ENCODE measurements at places on chromosomes 1 and 21. TPM values are rescaled to one million over a fixed set of nuclear protein-coding genes. Genes with fewer than 3 reads are reported as not detected.

TP73 gene
- not detected for total RNA-seq

FMOD gene
- 5.9 TPM for total RNA-seq

DNA sequence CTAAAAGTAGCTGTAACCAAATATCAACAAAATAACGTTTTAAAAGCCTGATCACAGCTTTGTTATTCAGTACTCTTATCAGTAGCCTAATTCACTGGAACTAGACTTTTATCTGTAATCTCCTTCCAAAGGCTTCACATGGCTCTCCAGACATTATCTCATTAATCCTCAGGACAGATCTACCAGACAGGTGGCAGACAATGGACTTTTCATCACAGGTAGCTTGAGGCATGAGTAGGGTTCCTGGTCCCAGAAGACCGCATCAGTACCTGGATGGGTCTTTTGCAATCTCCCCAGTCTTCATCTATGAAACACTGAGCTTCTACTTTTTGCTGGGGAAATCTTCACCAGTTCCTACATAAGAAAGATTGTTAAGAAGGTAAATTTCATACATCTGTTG lies 132.2 kb upstream of the FOXD3 start:
- DNase-seq, result no peak

GRCh38 chr1:167474191-167474641 lies 44.1 kb downstream of the CD247 start:
- no peak for DNase-seq

DNA sequence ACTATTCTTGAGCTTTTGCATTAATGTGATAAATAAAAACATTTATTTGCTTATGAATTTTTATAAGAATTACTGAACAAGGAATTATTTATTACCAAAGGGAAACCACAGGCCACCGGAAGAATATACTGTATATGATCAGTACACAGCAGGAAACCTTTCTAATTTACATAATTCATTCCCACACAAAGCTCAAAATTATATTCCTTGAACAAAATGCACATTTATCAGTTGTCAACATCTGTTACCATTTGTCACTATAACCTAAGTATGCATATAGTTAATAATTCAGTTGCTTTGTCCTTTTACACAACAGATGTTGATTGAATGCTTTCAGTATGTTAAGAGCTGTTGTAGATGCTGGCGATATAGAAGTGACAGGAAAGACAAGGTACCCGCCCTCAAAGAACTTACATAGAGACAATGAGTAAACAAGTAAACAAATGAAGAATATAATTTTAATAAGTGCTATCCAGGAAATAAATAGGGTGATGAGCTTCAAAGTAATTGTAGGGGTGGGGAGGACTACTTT lies 27.2 kb downstream of the VPS45 start:
- no peak for DNase-seq

DNA sequence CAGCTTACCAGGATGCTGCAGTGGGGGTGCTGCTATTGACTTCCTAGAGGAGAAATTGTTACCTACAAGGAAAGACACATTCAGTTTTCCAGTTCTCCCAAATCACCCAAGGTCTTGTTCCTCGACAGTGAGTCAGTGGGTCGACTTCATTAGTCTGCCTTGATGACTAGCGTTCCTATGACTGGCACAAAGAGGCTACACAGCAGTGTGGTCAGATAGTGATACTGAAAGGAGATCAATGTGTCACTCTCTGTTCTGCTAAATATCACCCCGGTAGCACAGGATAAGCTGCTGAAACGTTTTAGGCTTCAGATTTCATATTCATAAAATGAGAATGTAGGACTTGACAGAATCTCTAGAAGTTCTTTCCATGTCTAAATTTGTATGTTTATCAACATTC lies 357.4 kb downstream of the LMX1A start:
- no peak for DNase-seq

GRCh38 chr21:45341779-45342178 lies 54.1 kb upstream of the POFUT2 start:
- no peak for DNase-seq

RCAN1 gene
- 103 TPM for total RNA-seq

VAV3 gene
- total RNA-seq, result 0.72 TPM

DNA sequence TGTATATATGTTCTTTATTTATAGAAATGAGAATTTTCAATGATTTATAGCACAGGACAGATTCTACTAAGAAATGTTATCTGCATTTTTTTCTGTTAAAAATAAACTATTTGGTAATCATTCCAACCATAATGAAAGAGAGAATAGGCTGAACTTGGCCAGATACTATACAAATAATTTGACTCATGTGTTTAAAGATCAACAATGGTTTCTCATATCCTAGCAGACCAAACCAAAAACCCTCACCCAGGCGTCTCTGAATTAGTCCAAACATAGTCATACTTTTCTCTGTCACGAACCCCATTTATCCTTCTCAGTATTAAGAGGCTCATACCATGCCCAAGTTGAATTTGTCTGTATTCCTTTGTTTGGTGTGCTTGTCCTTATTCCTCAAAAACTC lies 40.3 kb downstream of the RPE65 start:
- DNase-seq, result peak; percentile 37

DNA sequence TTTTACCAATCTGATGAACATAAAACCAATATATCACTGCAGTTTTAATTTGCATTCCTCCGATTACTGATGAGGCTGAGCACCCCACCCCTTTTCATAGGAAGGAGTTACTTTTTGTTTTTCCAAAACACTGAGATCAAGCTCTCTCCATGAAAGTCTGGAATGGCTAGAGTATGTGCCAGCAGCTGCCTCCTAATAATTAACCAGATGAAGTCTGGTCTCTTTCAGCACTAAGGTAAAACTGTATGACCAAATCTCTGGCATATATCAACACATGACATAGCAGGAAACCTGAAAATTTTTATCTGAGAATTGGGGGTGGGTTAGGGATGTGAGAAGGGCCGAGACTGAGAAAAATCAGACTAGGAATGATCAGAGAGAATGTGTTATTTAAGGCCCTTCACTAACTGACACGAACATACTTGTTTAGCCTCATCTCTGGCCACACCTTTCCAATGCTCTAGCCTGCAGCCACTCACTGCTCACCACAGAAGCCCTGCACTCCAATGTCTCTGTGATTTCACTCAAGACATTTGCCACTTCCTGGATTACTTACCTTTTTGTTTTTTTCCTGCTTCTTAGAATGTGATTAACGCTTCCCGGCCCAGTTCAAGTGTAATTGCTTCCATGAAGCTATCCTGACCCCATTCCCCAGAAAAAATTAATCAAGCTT lies 34.7 kb downstream of the WASF2 start:
- no peak for DNase-seq

All from osteoblast (primary cell).